ENCODE measurements at places on chromosomes 7 and 10. TPM values are rescaled to one million over a fixed set of nuclear protein-coding genes. Genes with fewer than 3 reads are reported as not detected.

Gene OR2A5
- total RNA-seq: not detected

GRCh38 chr10:33015761-33016547 lies 57.9 kb upstream of the ITGB1 start:
- DNase-seq: peak; percentile 44

DNA sequence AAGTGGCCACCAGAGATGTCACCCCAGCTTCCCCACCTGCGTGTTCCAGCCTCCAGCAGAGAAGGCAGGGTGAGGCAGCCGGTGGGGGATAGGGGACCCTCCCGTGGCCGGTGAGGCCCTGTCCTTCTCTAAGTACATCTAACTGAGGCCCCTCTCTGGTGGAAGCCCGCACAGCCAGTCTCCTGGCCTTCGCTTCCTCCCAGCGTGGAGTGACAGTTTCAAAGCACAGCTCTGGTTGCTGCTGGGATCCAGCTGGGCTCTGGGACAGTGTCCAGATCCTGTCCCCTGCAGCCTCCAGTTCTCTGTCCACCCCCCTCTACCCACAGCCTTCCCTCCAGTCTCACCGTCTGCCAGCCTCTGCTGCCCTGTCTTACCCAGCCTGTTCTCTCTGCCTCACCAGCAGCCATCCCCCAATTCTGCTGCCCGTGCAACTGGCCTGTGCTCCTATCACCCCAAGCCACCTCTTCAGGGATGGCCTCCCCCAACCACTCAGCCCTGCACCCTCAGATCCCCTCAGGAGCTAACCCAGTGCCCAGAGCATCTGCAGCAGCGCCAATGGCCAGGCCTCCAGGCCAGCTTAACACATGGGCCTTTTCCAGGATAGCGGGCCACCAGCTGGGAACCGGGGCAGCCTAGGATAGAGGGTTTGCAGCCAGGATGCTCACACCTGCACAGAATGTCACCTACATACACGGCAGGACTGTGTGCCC lies 16.3 kb upstream of the SH2B2 start:
- no peak for DNase-seq

Gene TDRD1
- not detected for total RNA-seq

DNA sequence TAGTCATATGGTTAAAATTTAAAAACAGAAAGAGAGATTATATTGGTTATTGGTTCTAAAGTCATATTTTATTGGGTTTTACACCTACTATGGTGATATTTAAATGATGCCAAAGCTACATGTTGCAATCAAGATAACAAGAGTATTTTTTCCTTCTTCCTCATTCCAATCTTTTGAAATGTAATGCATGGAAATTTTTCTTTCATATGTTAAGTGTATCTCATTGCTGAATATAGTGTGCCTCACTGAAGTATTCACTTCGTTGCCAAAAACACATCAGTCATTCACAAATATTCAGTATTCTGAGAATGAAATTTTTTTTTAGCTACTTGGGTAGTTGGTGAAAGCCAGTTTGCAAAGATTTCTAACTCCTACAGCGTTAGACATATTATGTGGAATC lies 19.5 kb downstream of the HDAC9 start:
- DNase-seq: no peak

DNA sequence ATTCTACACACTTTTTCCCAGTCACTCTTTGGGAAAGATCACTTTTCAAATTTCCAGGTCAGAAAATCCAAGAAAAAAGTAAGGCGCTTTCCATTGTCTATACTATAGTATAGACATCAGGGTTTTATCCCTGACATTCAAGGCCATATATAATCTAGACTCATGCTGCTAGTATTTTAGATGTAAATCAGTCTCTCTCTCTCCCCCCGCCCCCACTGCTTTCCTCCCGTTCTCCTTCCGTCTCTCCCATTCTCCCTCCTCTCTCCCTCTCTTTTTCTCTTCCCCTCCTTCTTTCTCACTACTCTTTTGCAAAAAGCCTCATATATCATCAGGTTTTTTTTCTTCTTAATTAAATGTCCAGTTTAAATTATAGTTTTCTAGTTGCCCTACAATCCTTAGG lies 154.8 kb downstream of the PHF14 start:
- DNase-seq: no peak

GRCh38 chr7:138606236-138606635 lies 94.9 kb downstream of the SVOPL start:
- DNase-seq: no peak

DNA sequence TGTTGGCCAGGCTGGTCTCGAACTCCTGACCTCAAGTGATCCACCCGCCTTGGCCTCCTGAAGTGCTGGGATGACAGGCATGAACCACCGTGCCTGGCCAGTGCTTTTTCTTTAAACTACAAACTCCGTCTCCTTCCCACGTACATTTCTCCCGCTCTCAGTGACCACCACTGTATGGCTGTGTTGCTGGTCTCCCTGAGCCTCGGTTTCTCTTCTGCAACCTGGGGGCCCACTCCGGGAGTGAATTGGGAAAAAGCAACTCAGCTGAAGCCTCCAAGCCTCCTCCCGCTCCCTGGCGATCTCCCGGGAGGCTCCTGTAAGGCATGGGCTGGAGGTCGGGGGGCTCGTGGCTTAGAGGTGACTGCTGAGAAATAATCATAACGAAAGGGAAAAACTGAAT lies 136.3 kb downstream of the ELFN1 start:
- no peak for DNase-seq

- no peak for DNase-seq
These were observed 363.6 kb downstream of the DNAJB6 start for GRCh38 chr7:157700231-157701005.

Gene SDK1
- total RNA-seq: 4.8 TPM

DNA sequence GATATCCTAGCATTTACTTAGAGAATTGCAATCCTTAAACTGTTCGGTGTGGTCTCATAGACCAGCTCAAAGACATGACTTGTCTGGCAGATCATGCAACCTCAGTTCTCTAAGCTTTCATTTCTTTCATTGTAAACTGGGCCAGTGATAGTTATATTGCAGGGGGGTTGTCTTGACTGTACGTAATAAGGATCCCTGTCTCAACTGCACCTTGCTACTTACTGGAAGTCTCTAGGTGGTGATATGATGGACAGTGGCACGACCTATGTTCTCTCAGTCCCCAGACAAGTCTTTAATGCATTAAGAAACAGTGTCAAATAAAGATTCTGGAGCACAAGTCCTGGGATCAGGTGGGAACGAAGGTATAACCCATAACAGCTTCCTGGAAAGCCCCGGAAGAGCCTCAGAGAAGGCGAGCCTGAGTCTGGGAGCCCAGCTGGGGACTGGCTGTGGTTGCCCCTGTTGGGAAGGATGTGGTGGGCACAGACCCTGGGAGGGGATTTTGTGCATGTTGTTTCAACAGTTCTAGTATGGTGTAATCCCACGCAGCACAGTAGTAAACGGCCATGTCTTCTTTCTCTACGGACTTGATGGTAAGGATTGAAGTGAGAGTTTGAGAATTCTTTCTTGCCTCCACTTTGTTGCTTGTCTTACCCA lies 26.0 kb upstream of the TARP start:
- DNase-seq: no peak

Gene NRAP
- total RNA-seq: not detected

- peak; percentile 60 for DNase-seq
These were observed 122.2 kb downstream of the KMT2E start for GRCh38 chr7:105136221-105136620.

DNA sequence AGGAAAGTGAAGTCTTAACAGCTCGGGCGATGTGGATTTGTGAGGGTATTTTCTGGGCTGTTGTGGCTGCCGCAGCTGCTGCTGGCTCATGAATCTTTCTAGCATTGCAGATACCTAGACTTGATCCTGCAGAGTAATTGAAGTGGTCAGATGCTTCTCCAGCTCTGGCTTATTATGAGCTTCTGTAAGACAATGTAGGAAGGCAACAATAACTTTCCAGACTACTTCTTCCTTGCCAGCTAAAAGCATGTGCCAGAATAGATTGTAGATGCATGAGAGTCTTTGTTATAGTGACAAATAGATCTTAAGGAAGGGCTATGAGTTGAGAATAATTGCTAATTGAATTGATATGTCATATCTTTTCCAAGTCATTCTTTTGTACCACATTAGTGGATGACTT lies 461.4 kb upstream of the POT1 start:
- DNase-seq: no peak

- DNase-seq: peak; percentile 45
These were observed 974.4 kb downstream of the NXPH1 start for GRCh38 chr7:9407816-9408215.

Gene PROSER2
- total RNA-seq: 66.0 TPM

DNA sequence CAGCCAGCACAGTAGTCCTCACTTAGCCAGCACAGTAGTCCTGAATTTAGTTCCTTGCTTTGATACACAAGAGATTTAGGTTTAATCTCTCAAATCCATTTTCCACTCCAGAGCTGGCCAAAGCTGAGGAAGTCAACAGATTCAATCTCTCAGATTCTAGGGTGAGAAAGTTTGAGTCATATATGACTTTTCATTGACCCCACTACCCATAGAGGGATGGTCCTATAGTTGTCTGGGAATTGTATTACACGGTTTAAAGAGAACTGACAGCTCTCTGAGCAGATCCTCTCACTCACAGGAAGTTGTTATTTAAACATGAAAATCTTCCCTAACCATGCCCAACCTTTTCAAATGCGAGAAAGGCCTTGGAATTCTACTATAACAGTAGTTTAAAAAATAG lies 641.8 kb upstream of the SEMA3D start:
- DNase-seq: peak; percentile 5

Gene NPFFR1
- total RNA-seq: not detected

DNA sequence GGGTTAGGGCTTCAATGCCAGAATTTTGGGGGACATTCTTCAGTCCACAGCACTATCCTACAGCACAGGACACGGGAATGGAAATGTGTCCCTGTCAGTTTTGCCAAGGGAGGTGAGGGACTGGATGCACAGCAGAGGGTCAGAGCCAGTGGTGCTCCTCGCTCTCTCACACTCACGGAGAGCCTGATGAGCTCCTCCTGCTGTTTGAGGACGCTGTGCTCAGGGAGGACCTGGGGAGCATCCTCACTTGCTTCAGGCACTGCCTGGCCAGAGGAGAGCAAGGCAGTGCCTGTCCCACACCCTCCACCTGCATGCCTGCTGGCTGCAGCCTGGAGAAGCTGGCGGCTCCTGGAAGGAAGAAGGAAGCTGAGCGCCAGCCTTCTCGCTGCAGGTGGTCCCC lies 58.6 kb downstream of the RAMP3 start:
- no peak for DNase-seq

DNA sequence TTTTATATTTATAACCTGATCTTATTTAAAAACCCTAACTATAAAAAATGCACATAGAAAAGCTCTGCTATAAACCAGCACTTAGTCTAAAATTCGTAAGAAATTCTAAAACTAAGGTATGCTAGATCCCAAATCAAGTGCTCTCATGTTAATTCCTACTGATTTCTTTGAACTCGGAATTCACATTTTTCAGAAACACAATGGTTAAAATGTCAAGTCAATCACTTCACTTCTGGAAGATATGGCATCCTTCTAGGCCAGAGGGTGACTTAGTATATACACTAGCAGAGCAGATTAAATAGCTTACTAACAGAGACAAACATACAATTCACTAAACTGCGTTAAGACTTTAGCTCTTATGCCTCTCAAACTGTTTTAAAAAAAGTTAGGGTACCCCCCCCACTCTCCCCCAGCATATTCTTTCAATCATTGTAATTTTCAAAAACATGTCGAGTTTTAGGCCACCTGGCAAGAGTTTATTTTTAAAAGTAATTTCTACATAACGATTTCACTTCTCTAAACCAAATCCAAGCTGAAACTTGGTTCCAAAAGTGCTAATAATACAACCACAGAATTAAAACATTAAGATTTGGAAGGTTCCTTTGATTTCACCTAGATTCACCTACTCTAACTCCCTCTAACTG lies 129.4 kb downstream of the NRBF2 start:
- DNase-seq: no peak

GRCh38 chr10:72375173-72375572 lies 20.5 kb upstream of the DNAJB12 start:
- DNase-seq: no peak

Gene RPS24
- 9,576 TPM for total RNA-seq

DNA sequence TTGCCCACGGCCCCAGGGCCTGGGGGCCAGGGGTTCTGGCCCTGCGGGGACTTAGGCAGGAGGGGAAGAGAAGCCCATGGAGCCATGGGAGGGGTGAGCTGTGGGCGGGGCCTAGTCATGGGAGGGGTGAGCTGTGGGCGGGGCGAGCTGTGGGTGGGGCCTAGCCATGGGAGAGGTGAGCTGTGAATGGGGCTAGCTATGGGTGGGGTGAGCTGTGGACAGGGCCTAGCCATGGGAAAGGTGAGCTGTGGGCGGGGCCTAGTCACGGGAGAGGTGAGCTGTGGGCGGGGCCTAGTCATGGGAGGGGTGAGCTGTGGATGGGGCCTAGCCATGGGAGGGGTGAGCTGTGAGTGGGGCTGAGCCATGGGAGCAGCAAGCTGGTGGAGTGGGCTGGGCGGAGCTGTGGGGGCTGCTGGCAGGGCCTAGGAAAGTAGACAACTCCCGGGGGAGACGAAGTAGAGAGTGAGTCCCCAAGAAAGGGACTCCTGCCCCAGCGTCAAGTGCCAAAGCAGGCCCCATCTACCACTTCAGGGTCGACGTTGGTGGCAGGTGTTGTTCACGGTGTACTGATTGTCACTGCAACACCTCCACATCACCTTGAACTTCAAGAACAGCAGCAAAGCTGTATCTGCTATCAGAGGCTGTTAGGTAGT lies 19.2 kb upstream of the TTYH3 start:
- DNase-seq: no peak

Gene LHPP
- 6.6 TPM for total RNA-seq

Gene TRIM56
- total RNA-seq: 10.6 TPM

DNA sequence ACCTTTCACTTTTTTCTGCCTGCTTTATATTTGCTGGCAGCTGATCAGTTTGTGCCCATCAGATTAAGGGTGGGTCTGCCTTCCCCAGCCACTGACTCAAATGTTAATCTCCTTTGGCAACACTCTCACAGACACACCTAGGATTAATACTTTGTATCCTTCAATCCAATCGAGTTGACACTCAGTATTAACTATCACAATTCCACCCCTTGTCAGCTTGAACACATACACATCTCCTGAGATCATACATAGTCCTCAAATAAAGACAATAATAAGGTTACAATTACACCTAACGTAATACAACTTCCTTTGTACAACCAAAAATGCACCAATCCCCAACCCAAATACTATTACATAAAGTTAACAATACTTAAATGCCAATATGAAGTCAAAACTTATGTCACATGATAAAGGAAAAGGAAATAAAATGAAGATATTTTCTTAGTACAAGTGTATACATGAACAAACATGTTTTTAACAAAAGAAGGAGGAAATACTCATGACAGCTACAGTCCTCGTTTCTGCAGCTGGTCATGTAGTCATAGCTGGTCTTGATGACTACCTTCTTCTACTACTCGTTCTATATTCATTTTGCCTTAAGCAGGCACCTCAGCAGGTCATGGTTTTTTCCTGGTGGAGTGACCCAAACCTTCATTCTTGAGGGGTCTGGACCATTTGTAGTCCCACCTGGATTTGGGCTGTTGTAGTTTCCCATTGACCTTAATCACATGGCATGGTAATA lies 96.7 kb upstream of the CABCOCO1 start:
- DNase-seq: no peak

Gene SFTPD
- not detected for total RNA-seq

Gene LGI1
- total RNA-seq: not detected
